Stimulated activated CD4-positive, alpha-beta T cell treated with anti-CD3 and anti-CD28 coated beads, Interleukin-2, amount 100 ng/mL, for 24 hours (primary cell): ENCODE measurements at places on chromosomes 3 and 15.
A peak's percentile ranks its signal among the peaks of the same experiment; 100 is the strongest.

DNA sequence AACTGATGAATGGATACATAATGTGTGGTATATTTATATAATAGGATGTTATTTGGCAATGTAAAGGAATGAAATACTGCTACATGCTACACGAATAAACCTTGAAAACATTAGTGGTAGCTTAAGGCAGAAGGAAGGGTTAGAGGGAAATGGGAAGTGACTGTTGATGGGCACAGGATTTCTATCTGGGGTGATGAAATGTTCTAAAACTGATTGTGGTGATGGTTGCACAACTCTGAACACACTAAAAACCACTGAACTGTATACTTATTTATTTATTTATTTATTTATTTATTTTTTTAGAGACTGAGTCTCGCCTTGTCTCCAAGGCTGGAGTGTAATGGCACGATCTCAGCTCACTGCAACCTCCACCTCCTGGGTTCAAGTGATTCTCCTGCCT, 24.8 kb upstream of the SHISA5 start:
- no peak for DNase-seq

- no peak for DNase-seq
Observed at GRCh38 chr3:51382947-51383578, 2.0 kb upstream of the MANF start.

DNA sequence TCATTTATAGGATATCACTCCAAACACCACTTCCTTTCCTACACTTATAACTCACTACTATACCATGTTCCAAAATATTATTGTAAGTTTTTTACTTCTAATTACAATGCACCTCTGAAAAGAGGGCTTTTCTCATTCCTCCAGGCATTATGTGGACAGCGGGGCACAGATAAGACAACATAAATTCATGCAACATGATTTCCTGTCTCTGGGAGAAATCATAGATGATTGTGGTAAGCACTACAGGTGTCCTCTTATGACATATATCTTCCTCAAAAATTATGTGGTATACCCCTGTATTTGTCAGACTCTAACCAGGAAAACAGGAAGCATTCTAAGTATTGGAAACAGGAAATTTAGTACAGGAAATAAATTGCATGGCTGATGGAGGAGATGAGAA, 45.7 kb upstream of the INO80 start:
- DNase-seq = no peak

DNA sequence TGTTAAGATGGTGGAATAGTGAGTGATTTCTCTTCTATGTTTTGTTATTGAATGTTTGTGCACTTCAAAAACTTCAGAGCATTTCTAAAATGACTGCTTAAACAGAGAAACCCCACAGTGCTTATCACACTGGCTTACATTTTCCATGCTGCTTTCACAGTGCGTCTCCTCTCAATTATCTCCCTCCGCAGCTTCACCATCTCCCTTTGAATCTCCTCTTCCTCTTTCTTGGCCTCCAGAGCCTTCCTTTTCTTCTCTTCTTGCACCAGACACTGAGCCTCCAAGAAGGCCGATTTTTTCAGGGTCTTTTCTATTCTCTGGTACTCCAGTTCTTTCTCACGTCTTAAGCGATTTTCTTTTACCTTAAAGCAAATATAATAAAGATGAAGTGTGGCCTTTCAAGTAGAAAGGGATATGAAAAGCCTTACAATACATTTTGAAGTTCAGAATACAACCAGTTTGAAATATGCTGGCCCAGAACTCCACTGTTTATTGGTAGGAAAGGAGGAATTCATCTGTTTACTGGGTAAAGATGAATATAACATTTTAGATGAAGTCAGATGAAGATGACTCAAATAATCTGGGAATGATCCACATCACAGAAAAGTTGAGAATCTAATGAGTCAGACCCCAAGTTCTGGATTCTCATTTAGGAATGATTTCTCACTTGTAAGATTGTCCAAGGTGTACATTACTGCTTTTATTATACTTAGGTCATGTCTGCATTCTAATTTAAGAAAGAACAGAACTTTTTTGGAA, 21.4 kb downstream of the CCDC191 start:
- DNase-seq = no peak

GRCh38 chr3:117305681-117306080, 596.1 kb downstream of the TUSC7 start:
- DNase-seq = no peak

DNA sequence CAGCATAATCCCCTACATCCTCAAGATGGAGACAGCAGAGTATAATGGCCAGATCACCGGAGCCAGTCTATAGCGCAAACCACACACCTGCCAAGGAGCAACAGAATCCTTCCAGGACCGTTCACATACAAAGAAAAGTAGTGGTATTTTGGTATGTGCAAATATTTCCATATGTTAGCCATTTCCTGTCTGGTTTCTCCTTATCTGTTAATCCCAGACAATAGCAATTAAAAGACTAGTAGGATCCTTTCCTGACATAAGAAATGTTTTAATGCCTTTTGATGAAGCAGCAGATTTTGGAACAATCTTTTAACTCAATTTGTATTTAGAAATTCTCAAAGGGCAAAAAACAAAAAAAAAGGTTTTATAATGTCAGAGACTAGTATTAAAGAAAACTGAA, 22.2 kb downstream of the MRPS25 start:
- DNase-seq = no peak

DNA sequence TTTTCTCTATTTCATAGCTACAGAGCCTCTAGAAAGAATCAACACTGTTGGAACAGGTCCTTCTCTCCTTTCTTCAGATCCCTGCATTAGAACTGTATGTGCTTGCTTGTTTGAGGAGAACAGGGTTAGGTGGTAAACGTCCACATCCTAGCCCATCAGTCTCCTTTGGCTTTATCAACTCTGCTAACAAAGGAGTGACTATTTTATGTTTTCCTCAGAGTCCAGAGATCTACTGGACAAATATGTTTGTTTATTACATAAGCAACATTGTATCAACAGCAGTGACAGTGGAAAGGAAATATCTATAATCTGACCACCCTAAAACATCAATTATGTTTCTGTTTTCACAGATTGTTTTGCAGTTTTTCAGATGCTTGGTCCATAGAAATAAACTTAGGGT, 39.6 kb downstream of the CMSS1 start:
- DNase-seq = no peak

DNA sequence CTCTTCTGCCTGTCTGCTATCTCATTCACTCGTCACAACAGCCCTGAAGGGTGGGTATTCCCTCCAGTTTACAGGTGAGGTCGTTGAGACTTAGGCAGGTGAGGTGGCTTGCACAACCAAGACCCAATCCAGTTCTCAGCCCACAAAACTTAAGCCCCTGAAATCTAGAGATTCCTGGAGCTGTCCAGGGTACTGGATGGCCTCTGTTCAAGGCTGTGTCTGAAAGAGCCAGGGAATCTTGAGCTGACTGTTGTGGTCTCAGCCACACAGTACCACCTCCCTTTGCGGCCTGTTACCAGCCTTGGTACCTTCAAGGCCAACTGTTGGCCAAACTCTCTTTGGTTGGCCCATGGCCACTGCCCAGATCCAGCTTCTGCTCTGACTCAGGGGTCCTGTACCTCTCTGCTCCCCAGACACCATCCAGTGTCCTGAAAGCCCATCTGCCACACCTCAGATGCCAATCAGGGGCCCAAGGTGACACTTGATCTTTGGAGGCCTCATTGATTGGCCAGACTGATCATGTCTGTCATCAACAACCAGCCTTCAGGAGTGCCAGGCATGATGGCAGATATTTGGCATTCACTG, 10.9 kb upstream of the FAM107A start:
- no peak for DNase-seq

GRCh38 chr3:36843065-36844051, 79.0 kb upstream of the DCLK3 start:
- DNase-seq = peak; percentile 76

GRCh38 chr3:14810070-14810791, 8.5 kb upstream of the FGD5 start:
- no peak for DNase-seq

DNA sequence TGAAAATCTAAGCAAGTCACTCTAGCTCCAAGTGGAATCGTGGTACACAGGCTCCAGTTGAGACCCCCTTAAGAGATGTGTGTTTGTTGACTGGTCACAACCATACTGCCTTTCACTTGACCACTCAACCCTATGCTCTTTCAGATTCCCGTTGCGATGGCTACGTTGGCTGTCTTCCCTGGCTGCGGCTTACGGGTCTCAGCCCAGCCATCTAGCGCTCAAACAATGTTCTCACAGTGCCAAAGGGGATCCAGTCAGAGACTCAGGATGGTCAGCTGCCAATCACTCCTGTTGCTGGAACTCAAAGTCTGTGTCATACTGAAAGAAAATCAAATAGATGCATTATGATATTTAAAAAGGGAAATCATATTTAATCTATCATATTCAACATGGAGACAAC, 237.6 kb downstream of the ITPR1 start:
- DNase-seq = no peak

DNA sequence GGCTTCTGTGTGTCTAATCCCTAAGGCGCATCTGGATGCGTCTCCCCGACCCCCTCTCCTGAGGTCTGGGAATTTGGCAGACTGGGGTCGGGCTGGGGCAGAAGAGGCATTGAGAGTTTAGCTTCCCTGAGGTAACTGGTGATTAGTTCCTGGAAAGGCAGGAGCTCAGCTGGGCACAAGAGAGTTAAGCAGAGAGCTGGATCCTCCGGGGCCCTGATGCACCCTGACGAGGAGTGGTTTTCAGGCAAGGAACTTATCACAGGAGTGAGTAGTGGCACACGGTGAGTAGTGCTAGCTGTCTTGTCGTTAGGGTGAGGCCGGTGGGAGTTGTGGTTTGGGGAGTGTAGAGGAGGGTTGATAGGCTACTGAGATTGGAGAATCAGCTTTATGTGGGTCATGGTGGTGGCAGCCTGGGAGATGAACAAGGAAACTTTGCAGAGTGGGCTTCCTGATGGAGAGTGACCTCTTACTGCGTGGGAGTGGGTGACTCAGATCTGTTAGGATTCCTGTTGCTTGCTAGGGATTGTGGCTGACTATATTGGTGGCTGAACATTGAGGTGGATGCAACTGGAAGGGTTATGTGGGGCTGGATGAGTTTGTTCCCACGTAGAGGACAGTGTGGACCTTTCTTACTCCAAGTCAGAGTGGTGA, 897 bp downstream of the RAD54L2 start:
- DNase-seq = peak; percentile 61

DNA sequence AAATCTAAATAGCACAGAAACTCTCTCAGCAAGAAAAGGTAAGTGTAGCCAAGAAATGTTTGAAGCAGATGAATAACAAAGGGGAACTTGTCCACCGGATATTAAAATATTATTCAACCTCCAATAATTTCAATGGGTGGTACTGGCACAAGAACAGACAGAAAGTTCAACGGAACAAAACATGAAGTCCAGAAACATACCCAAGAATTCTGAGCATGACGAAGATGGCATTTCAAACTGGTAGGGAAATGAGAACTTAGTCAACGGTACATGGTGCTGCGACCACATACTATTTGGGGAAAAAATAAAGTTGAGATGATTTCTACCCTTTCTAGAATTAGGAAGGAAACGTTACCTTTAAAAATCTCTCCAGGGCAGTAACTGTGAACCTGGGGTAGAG, 5.5 kb downstream of the CHSY1 start:
- no peak for DNase-seq

DNA sequence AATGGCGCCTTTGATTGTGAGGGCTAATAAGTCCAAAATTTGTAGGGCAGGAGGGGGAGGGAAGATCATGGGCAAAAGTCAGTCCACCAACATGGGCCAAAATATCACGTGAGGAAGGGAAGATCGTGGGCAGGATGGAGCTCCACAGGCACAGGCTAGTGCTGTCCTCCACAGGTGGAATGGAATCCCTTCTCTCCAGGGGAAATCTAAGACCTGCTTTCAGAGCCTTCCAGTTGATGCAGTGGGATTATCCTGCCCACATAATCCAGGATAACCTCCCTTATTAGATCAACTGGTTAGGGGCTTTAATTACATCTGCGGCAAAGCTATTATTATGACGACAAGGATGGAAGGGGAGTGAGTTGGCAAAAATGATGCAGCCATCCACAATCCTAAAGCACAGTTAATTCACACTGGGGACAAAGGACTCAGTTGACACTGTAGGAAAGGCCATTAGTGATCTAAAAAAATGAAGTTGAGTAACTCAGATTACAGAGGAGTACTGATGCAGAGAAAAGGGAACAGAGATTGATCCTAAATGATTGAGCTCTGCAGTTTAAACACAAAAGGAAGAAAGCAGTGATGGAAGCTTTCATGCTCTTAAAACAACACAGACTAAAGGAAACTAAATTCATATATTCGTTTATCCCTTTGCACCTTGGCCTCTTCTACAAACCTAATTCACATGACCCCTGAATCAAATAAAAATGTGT, 159.8 kb downstream of the AKAP13 start:
- DNase-seq = no peak

- DNase-seq = no peak
Observed at GRCh38 chr3:20310629-20311028, 124.6 kb upstream of the SGO1 start.

DNA sequence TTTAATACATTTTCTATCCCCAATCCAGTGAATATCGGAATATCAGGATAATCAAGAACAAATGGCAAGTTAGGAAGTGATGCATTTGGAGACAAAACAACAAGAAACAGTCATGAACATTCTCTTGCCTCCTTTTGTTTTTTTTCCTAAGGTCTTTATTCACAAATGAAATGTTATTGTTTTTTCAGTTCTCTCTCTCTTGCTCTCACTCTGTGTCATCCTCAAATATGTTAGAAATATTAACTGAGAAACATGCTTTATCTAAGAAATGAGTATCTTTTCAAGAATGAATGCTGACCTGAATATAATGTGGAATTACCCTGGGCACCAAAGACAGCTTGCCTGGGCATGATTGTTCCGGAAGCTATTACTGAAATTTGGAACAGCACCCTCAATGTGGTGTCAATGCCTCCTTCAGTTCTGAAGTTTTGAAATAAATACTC, 51.3 kb downstream of the RBMS3 start:
- no peak for DNase-seq

DNA sequence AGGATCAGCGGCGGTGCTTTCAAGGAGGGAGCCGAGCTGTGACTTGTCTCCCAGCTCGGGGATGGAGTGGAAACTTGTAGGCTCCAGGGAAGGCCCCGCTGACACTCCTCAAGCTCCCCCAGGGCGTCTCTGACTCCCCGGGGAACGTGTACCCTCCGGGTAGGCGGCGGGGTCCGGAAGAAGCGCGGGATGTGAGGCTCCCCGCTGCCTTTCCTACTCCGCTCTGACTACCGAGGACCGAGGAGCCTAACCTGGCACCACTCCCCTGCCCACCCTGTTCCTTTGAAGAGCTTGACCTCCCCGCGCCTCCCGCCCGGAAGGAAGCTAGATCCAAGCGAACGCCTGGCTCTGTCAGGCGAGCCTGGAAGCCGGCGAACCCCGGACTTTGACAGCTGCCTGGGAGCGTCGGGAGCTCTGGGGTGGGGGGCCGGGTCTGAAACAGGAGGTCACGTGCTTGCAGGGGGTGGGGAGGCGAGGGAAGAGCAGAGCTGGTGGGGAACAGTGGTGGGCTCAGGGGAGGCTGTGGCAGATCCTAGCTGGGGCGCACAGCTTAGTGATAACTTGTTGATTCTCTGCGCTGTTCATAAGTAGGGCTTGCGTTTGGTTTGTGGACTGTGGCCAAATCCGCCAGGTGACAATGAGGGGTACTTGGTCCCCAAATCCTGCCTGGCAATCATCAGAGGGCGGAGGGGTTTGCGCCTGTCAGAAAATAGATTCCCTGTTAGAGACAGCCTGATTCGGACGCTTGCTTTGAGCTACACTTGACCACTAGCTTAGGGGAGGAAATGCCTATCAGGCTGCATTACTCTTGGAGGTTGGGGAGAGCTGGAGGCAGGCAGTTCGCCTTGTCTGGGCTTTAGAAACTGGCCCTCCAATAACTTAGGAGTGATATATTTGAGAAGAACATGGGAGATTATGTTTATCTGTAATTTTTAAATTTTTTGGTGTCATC, 1.2 kb downstream of the CLSTN2 start:
- no peak for DNase-seq
